Head of caudate nucleus (tissue), 42 donors: ENCODE measurements at places on chromosomes 2 and 18.
A peak's percentile ranks its signal among the peaks of the same experiment; 100 is the strongest.

GRCh38 chr2:175792199-175792598 lies 209.9 kb downstream of the LNPK start:
- no peak for DNase-seq

- peak; percentile 61 for DNase-seq
Measured at GRCh38 chr18:80109676-80110078, 615 bp downstream of the ADNP2 start.

GRCh38 chr2:127138281-127138680 lies 31.3 kb upstream of the BIN1 start:
- DNase-seq, result no peak

GRCh38 chr2:55225481-55226020 lies 6.5 kb downstream of the CLHC1 start:
- no peak for DNase-seq

DNA sequence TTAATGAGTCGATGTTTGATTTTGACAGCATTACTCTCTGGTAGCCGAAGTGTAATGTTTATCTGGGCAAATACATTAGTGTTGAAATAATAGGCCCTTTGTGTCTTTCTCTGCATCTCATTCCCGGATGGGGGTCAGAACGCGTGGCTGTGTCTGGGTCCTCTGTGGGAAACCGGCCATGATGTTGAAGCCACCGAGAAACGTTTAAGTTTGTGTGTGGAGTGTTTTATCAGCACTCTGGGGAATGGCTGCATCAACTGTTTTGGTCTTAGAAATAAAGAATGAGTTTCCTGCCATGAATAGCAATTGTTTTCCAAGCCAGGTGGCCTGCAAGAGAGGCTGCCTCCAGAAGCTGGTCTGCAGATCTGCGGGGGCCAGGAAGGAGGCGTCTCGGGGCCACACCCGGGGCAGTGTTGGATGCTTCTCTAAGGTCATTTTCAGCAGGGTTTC lies 69.7 kb downstream of the RNF144A start:
- peak; percentile 69 for DNase-seq

- DNase-seq, result no peak
Measured at GRCh38 chr2:161165266-161165665, 5.0 kb downstream of the TANK start.

DNA sequence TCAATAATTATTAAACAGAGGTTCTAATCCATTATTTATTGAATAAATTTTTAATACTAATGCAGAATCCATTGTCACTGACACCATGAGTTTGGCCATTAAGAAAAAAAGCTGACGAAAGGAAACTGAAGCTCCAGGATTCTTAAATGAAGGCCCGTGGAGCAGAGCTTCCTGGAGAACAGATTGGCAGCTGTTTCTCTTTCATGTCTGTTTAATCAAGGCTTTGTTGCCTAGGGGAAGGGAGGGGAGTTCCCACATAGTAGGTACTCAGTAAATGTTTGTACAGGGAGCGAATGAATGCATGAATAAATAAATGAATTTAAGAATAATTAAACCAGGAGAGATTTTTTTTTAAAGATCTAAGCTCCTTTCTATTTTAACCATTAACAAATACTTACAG lies 315.1 kb upstream of the KLHL29 start:
- no peak for DNase-seq

GRCh38 chr2:156511803-156512202 lies 75.6 kb downstream of the GPD2 start:
- no peak for DNase-seq

GRCh38 chr18:77110936-77111335 lies 21.6 kb downstream of the MBP start:
- DNase-seq, result no peak

GRCh38 chr2:62287282-62287681 lies 91.4 kb downstream of the B3GNT2 start:
- DNase-seq, result no peak

GRCh38 chr18:2508678-2509077 lies 62.6 kb downstream of the METTL4 start:
- DNase-seq, result no peak

- DNase-seq, result no peak
Measured at GRCh38 chr2:61712060-61712459, 141.8 kb downstream of the FAM161A start.

DNA sequence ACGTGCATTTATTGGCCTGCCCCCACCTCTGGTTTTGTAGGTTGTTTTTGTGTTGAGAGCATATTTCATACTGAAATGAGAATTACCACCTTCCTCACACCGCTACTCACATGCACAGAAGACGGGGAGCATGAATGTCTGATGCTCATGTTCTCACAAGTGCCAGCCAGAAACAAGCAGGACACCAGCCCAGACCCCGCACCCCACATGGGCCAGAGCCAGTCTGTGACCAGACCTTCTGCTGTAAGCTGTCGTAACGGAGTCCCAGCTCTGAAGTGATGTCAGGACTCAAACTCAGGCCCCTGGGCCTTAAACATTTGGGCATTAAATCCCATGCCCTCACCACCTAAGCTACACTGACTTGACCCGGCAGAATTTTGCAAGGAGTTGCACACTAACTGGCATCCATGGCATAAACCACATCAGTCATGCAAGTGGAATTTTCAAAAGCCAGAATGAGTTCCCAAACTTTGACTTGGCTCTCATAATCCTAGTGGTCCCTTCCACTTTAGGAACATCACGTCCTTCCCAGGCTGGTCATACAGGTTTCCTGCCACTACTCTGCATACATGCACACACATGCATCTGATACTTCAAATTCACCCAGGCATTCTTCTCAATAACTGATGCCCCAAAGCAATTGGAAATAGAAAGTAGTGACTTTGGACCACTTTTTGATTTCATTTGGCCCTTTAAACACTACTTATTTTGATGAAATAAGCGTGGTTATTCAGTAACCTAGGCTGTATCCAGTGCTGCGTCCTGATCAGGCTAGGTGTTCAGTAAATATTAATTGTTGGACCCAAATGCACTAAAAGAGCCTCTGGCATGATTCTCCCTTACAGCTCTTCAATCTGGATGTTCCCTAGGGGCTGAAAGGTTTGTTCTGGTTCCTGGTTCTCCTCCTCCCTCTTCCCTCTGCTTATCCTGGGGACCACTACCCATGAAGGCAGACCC lies 223.1 kb upstream of the ID2 start:
- no peak for DNase-seq

DNA sequence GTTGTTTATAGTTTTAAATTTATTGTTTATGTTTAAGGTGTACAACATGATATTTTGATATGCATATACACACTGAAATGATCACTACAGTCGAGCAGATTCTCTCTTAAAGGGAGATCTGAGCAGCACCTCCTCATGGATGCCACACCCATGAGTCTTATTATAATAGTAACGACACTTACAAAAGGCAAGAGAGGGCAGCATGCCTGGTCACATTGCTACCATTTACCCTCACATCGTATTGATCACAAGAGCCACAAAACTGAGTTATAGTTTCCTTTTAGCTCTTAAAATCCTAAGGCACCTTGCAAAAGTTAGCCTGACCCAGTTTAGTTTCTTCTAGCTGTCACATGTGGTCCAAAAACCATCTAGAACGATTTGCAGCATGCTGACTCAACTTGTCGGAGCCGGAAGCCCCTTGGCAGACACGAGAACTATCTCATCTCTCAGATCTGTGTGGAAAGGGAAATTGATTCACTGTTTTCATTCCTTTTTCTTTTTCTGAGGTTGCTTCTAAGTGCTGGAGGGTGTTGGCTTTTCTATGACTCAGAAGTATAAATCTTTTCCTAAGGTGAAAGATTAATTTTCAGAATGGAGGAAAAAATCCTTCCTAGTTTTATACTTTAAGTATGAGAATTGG lies 85.3 kb downstream of the CDC42EP3 start:
- peak; percentile 42 for DNase-seq

DNA sequence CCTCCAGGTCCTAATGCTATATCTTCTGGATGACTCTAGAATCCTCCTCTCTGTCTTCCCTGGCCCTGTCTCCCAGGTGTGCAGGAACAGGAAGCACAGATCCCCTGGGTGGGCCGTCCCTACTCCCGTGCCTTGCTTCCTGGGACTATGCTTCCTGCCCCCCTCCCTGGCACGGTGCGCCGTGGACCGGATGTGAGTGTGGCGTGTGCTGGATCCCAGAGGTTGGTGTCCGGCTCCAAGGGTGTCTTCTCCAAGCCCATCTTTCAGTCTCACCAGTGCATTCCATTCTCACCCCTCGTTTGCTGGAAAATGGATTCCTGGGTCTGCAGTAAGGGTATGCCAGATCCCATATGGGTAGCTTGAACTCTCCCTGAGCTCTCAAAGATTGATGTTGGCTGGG lies 144.4 kb upstream of the TWIST2 start:
- DNase-seq, result no peak

- DNase-seq, result no peak
Measured at GRCh38 chr2:218897394-218898108, 16.9 kb downstream of the WNT10A start.

- DNase-seq, result no peak
Measured at GRCh38 chr2:147049957-147050356, 794.9 kb upstream of the ACVR2A start.

GRCh38 chr2:190809876-190810525 lies 70.6 kb upstream of the GLS start:
- no peak for DNase-seq

GRCh38 chr2:10471955-10472354 lies 23.8 kb upstream of the ODC1 start:
- DNase-seq, result no peak

- DNase-seq, result no peak
Measured at GRCh38 chr2:121246704-121247255, 38.2 kb downstream of the TFCP2L1 start.

GRCh38 chr2:9326975-9327374 lies 96.4 kb downstream of the ITGB1BP1 start:
- DNase-seq, result no peak

- no peak for DNase-seq
Measured at GRCh38 chr18:44941516-44941915, 260.8 kb downstream of the SETBP1 start.

DNA sequence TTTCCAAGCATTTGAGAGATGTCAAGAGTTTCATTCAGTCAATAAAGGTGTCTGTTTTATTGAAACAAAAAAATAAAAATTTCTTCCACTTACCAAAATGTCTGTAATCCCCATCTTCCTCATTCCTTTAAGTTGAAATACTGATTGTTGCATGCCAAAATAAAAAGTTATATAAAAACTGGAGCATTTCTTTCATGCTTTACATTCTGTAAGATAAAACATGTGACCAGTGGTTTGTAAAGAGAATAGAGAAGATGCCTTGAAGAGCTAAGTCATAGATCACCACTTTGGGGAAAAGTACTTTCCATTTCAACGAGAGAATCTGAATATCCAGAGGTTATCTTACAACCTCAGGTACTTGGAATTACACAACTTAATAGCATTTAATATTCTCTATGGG lies 35.9 kb upstream of the MYO1B start:
- no peak for DNase-seq

- DNase-seq, result no peak
Measured at GRCh38 chr2:238123991-238124470, 14.4 kb upstream of the KLHL30 start.

- DNase-seq, result no peak
Measured at GRCh38 chr2:176418768-176419167, 149.5 kb downstream of the MTX2 start.

DNA sequence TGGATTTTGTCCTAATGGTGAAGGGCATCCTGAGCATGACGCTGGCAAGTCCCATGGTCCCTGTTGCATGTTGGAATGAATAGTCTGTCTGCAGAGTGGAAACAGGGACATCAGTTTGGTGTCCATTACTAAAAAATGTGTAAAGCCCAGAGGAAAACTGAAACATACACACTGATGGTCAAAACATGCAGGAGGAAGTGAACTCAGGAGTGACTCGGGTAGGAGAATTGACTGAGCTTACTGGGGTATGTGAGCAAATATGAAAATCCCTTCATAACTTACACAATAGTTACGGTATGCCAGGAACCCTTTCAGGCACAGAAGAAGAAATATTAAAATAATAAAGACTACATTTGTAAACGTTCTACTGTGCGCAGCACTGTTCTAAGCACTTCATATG lies 5.6 kb upstream of the SOX11 start:
- DNase-seq, result no peak

GRCh38 chr2:74391580-74392448 lies 11.7 kb upstream of the DCTN1 start:
- DNase-seq, result peak; percentile 90

- DNase-seq, result no peak
Measured at GRCh38 chr18:39485696-39486095, 1920.1 kb upstream of the CELF4 start.

GRCh38 chr2:9100080-9100876 lies 96.8 kb upstream of the MBOAT2 start:
- DNase-seq, result no peak

- DNase-seq, result no peak
Measured at GRCh38 chr18:5512176-5512575, 31.6 kb downstream of the EPB41L3 start.

- DNase-seq, result peak; percentile 39
Measured at GRCh38 chr2:104847586-104848160, 6.2 kb upstream of the POU3F3 start.

GRCh38 chr2:214504599-214505376 lies 93.9 kb downstream of the VWC2L start:
- DNase-seq, result no peak

GRCh38 chr18:58313491-58314032 lies 269.5 kb downstream of the NEDD4L start:
- DNase-seq, result no peak

GRCh38 chr2:118942031-118942430 lies at the start of gene MARCO:
TSS of gene MARCO (plus strand) at chr2:118942194. CDS start at chr2:118942301, 107 bp downstream.
- no peak for DNase-seq

DNA sequence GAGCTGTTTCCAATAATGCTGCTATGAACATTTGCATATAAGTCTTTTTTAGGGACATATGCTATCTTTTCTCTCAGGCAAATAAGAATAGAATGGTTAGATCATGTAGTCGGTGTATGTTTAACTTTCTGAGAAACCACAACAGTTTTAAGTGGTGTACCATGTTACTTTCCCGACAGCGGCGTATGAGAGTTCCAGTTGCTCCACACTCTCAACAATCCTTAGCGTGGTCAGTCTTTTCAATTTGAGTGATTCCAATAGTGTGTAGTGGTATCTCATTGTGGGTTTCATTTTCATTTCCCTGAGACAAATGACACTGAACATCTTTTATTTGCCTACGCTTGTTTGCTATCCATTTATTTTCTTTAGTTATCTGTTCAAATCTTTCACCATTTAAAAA lies 149.5 kb downstream of the ACOXL start:
- DNase-seq, result no peak

GRCh38 chr18:13572721-13573120 lies 153.6 kb downstream of the FAM210A start:
- no peak for DNase-seq

DNA sequence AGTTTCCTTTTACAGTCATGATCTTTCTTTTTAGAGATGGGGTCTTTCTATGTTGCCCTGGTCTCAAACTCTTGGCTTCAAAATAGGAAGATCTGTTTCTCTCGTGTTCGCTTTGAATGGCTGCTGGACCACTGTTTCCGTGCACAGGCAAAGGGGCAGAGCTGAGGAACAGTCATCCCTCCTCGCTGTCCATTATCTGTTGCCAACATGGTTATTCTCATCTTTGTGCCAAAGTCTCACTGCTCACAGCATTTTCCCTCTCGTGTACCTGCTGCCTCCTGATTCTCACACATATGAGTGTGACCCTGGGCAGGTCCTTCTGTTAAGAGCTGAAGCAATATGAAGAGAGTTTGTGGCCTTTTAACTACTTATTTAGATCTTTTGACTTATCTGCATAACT lies 28.0 kb upstream of the CCNYL1 start:
- no peak for DNase-seq
